ENCODE measurements at places on chromosomes 6 and 20.

DNA sequence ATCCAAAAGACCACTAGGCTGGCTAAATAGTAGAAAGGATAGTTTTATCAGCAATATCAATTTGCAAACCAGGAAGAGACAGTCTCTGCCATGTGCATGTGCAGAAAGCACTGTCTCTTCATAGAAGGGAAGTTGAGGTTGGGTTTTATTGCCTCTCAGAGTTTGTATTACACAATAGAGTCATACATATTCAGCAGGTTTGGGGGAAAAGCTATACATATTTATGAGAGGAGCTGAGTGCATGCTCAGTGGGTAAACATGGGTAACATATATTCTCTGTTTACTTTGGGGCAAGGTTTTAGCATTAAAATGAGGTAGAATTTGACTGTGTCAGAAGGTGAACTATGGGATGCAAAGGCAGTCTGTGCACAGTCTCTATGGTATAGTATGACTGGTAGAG, 14.9 kb downstream of the TMEM170B start:
- DNase-seq: no peak

- no peak for DNase-seq
Measured at GRCh38 chr6:79598012-79598411, 33.1 kb upstream of the SH3BGRL2 start.

DNA sequence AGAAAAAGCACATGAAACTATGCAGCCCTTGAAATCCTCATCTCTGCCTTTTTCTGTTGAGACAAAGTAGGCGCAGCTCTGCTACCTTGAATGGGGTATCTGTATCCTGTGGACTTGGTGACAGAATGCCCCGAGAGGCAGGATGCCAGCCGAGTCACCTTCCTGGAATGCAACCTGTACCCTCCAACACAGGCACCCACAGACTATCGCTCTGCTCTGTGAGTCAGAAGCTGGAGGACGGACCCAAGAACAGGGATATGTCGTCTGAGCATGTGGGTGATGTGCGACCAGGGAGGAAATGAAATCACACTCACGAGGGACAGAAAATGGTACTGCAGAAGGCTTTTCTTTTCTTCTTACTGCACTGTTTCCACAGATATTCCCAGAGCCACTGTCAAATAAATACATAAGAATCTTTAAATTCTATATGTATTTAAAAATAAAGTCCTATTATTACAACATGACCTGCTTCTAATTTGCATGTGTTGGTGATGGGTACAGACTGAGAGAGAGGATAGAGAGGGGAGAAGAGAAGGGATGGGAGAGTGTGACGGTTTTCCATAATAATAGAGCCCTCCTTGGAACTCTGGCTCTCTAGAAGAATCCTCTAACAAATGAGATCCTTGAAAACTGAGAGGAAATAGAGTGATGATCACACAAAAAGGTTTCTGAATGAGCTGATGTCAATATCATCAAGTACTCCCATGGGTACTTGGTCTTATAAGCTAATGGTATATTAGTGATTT, 308.1 kb downstream of the FOXC1 start:
- DNase-seq: no peak

GRCh38 chr6:107186047-107186446, 70.7 kb upstream of the BEND3 start:
- DNase-seq: peak; percentile 26

GRCh38 chr20:20465252-20465651, 97.3 kb downstream of the INSM1 start:
- no peak for DNase-seq

- DNase-seq: no peak
Measured at GRCh38 chr6:166105341-166106075, 62.1 kb downstream of the TBXT start.

DNA sequence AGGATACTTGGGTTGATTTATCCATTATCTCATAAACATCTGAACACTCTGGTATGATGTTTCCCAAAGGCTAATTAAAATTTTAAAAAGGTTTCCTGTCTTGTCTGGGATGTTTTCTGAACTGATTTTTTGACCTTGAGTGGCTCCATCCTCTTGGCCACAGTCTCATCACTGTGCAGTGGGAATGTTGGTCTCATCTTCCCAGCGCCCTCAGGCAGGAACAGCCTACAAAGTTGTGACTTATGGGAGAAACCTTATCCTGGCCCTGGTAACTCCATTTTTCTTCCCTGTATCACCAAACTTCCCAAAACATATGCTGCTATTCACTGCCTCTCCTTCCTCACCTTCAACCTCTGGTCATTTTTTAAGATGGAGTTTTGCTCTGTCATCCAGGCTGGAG, 6.8 kb upstream of the BPIFA3 start:
- no peak for DNase-seq

- peak; percentile 44 for DNase-seq
Measured at GRCh38 chr6:68990317-68990716, 355.2 kb downstream of the ADGRB3 start.

GRCh38 chr20:31608251-31608945, 3.3 kb downstream of the ID1 start:
- peak; percentile 96 for DNase-seq

GRCh38 chr6:25326960-25327359, 47.8 kb downstream of the CARMIL1 start:
- DNase-seq: no peak

- DNase-seq: peak; percentile 71
Measured at GRCh38 chr6:10690651-10691445, 3.6 kb downstream of the C6orf52 start.

GRCh38 chr6:134437376-134437775, 119.5 kb upstream of the SGK1 start:
- DNase-seq: no peak

DNA sequence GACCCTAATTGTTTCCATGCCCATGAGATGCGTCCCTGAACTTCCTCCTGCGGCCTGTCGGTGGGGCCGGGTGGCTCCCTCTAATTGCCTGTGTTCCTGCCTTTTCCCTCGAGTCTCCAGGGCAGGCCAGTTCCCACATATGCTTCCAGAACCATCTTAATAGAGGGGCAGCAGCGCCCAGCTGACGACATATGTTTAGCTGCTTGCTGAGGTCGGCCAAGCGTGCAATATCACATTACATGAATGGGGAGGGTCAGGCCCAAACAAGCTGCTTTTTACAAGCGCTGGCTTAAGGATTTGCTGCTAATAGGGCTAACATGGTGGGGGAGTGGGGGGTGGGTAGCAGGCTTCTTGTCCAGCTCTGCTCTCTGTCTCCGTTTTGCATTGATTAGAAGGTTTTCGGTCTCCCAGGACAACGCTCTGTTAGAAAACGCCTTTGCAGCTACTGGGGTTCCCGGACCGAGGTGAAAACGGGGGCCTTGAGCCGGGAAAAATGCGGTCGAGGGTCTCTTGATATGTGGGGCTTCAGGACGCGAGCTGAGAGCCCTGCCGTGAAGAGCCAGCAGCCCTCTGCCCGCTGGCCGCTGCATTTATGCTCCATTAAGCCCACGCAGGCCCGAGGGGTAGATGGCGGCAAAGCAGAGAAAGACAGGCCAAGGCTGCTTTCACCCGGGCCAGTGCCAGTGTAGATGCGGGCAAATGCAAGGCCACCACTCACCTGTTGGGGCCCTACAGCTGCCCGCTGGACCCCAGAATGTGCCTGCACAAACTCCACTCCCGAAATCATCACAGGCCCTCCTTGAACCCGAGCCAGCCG, 308.5 kb downstream of the BMP7 start:
- peak; percentile 48 for DNase-seq

DNA sequence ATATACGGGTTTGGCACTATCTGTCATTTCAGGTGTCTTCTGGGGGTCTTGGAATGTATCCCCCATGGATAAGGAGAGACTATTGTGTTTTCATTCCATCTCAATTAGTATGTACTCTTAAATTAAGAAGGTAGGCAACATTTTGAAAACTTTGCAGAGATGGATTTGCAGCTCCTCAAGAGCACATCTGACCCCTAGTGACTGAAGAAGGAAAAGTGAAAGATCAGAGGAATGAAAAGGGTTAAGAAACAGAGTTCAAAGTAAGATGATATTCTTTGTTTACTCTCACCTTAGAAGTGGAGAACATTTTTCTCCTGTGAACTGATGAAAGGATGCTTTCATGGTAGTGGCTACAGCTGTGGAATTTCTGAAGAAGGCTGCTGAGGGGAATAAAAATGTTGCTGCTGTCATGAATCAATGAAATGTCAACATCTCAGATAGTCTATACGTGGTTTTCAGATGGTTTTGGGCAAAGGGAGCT, 41.5 kb downstream of the SH3BGRL2 start:
- DNase-seq: peak; percentile 28

DNA sequence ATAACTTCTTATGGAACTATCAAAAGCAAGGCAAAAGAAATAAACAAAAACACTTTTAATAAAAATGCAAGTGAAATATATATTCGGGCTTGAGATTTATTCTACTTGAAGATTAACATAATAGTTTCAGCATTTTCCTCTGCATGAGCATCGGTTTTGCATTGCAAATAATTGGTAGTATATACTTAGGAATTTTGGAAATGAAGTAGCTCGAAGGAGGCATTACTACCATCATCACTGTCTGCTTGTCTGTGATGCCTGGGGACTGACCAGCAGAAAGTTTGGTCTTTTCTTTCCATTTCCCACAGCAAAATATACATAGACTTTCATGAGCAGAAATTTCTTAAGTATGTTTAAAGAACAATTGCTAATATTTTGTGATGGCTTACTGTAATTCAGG, 570.7 kb downstream of the HTR1B start:
- DNase-seq: no peak

- no peak for DNase-seq
Measured at GRCh38 chr6:122702841-122703240, 76.7 kb upstream of the FABP7 start.

DNA sequence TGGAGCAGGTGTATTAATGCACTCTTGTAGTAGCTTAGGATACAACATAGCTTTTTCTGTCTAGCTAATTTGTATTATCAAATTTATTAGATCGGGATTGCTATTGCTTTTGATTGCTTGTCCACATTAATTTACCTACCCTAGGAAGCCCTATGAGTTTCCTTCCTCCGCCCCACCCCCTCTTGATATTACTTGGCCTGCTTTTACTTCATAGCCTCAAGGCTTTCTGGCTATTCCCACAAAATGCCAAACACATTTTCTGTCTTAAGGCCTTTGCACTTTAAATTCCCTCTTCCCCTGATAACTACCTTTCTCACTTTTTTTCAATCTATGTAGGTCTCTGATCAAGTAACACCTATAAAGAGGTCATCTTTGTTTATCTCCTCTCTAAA, 99.1 kb upstream of the PRSS16 start:
- DNase-seq: no peak
